Activated CD4-positive, alpha-beta T cell treated with anti-CD3 and anti-CD28 coated beads, Interleukin-2, amount 10 ng/mL, durations not matched to agents 7 days and 5 days (primary cell): ENCODE measurements at places on chromosomes 12 and 14.

DNA sequence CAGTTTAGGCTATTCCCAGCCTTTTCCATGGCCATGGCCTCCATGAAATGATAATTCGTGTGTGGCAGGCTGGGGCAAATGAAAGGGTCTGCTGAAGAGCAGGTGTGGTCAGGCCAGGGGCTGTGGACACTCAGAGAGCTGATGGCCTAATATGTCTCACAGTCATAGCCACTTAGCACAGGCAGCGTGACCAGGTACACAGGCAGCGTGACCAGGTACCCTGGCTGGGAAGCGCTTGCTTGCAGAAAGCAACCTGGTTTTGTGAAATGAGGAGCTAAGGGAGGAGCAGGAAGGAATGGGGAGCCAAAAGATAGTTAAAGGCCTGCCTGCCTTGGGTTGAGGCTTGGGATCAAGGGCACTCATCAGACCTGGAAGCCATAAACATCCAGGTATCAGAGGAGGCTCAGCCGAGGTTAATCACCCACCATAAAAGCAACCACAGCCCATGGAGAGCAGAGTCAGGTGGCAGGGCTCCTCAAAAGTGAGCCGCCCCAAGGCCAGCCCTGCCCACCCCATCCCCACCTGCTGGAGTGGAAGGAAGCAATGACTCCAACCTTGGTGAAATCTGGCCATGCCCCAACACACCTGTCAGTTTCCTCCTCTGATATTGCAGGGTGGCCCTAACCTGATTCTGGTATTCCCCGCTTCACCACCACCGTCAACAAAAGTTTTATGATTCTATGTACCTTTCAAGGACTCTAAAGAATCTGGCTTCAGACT is 8.0 kb upstream of the KRT8 start:
- H3K27ac ChIP-seq, result no peak overlapping the region
- no peaks in the 10 kb centered on the region for H3K4me1 ChIP-seq
- no peak overlapping the region for H3K4me3 ChIP-seq
- no peak for DNase-seq
- H3K36me3 ChIP-seq, result no peaks in the 10 kb centered on the region
- peaks cover 2% of the 10 kb centered on the region for H3K27me3 ChIP-seq

DNA sequence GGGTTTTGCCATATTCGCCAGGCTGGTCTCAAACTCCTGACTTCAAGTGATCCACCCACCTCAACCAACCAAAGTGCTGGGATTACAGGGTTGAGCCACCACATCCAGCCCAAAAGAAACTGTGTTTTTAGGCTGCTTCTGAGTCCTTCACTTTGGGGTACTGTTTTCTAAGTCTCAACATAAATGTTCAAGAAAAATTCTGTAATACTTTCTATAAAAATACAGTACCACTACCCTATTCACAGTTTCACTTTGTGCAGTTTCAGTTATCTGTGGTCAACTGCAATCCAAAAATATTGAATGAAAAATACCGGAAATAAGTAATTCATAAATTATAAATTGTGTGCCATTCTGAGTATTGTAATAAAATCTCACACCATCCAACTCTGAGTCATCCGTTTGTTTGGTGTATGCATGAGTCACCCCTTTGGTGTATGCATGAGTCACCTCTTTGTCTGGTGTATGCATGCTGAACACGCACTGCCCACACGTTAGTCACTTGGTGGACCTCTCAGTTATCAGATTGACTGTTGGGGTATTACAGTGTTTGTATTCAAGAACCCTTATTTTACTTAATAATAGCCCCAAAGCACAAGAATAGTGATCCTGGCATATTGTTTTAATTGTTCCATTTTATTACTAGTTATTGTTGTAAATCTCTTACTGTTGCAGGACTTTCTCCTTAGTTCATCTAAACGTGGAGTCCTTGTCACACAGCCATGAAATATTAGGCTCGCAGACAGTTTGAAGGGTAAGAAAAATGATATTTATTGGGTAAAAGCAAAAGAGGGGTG is 190.2 kb downstream of the FSCB start:
- H3K4me3 ChIP-seq, result no peak overlapping the region
- H3K36me3 ChIP-seq, result no peaks in the 10 kb centered on the region
- H3K27me3 ChIP-seq, result no peaks in the 10 kb centered on the region

GRCh38 chr12:122322501-122322900 is 56.2 kb upstream of the VPS33A start:
- no peak overlapping the region for H3K27ac ChIP-seq
- no peaks in the 10 kb centered on the region for H3K27me3 ChIP-seq
- no peak overlapping the region for H3K4me3 ChIP-seq
- H3K36me3 ChIP-seq, result peaks cover 32% of the 10 kb centered on the region

DNA sequence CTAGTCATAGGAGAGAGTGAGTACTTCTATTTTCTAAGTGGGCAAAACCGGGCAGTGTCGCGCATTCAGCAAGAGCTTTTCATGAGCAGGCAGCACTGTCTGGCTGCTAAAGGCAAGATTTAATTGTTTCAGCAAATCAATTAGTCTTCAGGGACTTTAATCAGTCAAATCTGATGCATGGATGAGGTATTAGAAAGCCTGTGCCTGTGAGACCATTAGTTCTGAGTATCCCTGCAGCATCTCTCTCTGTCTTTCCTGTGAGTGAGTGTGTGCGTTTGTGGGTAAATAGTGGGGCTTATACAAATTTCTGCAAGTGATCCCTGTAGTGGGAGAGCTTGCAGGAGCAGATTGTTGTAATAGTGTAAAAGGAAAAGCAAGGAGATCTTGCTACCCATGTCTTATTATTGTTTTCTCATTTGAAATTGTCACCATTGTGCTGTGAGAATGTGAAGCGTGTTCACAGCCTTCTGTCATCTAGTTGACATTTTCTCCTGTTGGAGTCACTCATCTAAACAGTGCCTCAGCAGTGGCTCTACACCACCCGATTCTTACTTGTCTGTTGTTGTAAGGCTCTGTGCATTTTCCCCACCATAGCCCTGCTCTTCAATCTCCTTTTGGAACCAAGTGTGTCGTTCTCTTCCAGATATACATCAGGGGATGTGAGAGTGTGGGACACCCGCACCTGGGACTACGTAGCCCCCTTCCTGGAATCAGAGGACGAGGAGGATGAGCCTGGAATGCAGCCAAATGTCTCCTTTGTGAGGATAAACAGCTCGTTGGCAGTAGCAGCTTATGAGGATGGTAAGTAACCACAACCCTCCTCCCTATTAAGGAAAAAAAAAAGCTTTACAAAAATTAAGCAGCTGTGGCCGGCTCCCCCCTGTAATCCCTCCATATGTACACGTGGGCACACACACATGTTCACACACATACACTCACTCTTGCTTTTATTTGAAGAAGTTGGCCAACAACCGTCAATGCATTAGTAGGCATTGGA is 53.6 kb downstream of the FBXW8 start:
- no peak overlapping the region for H3K4me3 ChIP-seq
- no peak overlapping the region for H3K27ac ChIP-seq
- H3K4me1 ChIP-seq, result peaks cover 40% of the 10 kb centered on the region
- H3K36me3 ChIP-seq, result peaks cover 18% of the 10 kb centered on the region
- H3K27me3 ChIP-seq, result no peaks in the 10 kb centered on the region
